Mucosa of descending colon (tissue), 3 donors: ENCODE measurements at places on chromosomes 1 and 21.
A peak's percentile ranks its signal among the peaks of the same experiment; 100 is the strongest.

GRCh38 chr1:29700491-29700890 lies 464.2 kb downstream of the PTPRU start:
- no peak for DNase-seq

GRCh38 chr1:205484985-205485967 lies 19.2 kb upstream of the CDK18 start:
- DNase-seq: peak; percentile 70

DNA sequence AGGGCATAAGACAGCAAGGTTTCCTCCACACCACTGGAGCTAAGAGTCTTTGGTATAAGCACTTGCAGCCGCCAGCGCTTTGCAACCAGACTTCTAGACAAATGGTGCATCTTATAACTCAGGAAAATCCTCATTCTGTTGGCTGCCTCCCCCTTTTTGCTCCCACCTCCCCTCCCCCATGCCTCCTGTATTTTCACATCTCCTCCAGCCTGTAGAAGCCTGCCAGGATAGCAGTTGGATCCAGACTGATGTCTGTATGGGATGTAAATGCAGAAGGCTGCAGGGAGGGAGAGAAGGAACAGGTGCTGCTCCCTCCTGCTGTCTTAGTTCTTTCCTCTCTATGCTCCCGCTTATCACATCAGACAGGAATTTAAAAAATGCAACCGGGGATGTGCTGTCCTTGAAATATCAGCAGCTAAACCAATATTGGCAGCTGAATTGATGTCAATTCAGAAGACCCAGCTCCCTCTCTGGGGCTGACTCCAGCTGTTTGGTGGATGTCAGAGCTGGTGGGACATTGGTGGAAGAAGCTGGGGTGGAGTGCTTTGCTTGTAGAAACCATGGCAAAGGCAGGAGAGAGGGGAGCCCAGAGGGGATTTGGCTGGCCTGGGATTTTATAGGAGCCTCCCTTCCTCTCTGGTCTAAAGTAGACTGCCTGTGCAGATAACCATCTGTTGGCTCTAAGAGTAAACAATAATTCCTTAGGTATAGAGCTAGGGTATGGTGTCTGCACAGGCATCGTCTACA lies 53.5 kb downstream of the NFASC start:
- no peak for DNase-seq

DNA sequence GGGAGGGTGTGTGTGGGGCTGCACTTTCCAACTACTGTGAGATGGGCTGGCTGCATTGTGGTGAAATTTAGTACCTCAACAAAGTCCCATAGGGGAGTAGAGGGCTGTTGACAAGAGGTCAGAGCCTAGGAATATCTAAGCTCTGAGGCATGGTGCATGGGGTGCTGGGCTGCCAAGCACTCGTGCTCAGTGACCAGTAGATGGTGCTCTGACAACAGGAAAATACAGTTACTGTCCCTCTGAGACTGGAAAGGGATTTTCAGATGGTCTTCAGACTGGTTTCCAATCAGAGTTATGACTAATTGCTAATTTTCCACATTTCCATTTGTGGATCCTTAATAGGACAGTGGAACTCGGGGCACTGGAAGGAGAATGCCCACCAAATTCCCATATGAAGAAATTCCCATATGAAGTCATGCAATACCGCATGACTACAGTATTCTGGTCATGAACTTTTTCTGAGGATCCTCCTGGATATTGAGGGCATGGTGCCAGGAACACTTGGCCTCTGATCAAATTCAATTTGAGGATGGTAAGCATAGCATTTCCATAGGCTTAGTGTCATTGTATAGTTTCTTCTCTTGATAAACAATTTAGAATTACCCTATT lies 4.1 kb upstream of the CACNA1E start:
- peak; percentile 71 for DNase-seq

- no peak for DNase-seq
Measured at GRCh38 chr1:174445351-174445750, 2.4 kb upstream of the GPR52 start.

DNA sequence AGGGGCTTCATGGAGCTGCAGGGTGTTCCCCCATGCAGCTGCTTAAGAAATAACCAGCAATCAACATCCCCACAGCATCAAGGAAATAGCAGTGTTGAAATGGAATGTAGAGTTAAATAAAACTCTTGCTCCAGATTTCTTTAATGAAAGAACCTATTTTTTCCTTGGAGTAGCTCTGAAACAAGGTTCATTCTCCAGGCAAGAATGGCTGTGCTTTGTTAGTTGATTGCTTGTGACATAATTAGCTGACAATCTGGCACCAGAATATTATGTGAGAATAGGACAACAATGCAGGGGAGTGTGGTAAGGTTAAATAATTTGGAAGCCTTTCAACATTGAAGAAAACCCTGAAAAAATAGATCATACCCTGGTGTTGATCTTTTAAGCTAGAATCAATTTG lies 254.2 kb upstream of the RRP15 start:
- DNase-seq: no peak

GRCh38 chr1:59094001-59094400 lies 202.9 kb upstream of the FGGY start:
- no peak for DNase-seq

GRCh38 chr1:45018599-45019230 lies 6.7 kb downstream of the UROD start:
- peak; percentile 84 for DNase-seq

DNA sequence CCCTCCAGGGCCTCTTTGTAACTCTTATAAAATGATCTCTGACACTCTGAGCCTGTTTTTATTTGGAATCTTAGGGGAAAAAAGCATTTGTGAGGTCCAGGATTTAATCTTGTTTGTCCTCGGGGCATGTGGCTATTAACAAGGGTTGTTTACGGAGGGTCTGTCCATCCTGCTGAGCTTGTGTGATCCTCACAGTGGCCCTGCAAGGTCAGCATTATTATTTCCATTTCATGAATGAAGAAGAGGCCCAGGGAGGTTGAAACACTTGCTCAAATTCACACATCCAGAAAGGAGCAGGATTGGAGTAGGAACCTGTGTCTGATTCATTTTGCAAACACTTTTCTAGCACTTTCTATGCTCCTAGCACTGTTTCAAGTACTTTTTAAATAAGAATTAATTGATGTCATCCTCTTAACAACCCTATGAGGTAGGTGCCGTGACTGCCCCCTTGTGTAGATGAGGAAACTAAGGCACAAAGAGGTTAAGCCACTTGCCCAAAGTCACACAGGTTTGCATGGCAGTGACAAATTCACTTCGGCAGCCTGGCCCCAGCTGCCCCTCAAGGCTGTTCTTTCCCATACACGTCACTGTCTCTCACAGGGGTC lies 178.9 kb downstream of the MIS18A start:
- DNase-seq: no peak

- no peak for DNase-seq
Measured at GRCh38 chr1:15177710-15178166, 24.2 kb downstream of the TMEM51 start.

DNA sequence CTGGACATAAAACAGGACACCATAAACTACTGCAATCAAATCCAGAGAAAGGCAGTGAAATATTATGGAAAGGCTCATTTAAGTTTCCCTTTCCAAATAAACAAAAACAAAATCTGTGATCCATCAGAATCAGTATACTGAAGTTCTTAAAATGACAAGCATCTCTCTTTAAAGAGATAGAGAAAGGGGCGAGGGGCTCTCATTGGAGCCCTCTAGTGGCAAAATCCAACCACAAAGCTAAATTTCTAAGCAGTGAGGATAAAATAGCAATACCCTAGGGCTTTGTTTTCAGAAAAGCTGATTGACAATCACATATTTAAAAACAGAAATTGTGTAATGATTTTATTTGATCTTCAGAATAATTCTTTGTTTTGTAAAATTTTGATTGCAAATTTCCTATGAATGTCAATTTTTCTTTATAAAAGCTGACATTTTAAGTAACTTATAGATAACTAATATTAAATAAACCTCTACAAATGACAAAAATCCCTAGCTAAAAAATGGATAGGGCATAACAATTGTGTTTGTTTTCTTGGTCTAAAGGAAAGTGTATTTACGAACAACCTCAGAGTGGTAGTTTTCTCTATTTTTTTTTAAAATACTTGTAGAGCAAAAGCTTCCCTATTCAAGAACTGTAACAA lies 138.2 kb downstream of the COL24A1 start:
- DNase-seq: no peak

- no peak for DNase-seq
Measured at GRCh38 chr1:34975338-34975737, 9.8 kb downstream of the TMEM35B start.

GRCh38 chr21:45741691-45742090 lies 98.2 kb downstream of the PCBP3 start:
- DNase-seq: no peak

GRCh38 chr1:160823296-160823695 lies 27.3 kb downstream of the LY9 start:
- no peak for DNase-seq

- DNase-seq: no peak
Measured at GRCh38 chr1:34178072-34178471, 1.4 kb downstream of the C1orf94 start.

GRCh38 chr1:68103884-68104554 lies 53.6 kb upstream of the DIRAS3 start:
- DNase-seq: no peak

- DNase-seq: no peak
Measured at GRCh38 chr1:114093624-114094362, 59.9 kb downstream of the SYT6 start.

DNA sequence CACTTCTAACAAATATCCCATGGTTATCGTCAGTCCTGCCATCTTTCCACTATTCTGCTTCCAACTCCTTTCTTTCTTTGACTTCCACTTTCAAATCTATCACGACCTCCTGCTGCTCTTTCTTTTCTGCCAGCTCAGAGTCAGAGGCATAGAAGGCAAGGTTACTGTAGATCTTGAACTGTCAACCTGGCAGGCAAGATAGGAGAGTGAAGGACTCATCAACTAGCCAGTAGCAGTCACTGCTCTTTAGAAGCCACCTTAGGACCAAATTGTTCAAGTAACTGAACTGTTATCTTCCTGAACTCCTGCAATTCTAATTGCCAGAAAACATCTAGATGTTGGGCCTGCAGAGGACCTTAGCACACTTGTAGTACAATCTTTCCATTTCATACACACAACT lies 13.1 kb upstream of the FCER1A start:
- DNase-seq: no peak
